ENCODE measurements at places on chromosomes 6 and 20. TPM values are rescaled to one million over a fixed set of nuclear protein-coding genes. Genes with fewer than 3 reads are reported as not detected.

Gene SIRPB1
- total RNA-seq, result 0.43 TPM

Gene MROH8
- 1.3 TPM for total RNA-seq

Gene ARMC12
- 0.62 TPM for total RNA-seq

Gene ERGIC3
- 243 TPM for total RNA-seq

Gene ANGPT4
- total RNA-seq, result 0.02 TPM

Gene NFATC2
- total RNA-seq, result 8.4 TPM

Gene TMEM217
- 0.82 TPM for total RNA-seq

Gene CALHM4
- total RNA-seq, result not detected

Gene ADGRF5
- not detected for total RNA-seq

Gene TBXT
- not detected for total RNA-seq

Gene SLC35D3
- 0.05 TPM for total RNA-seq

Gene NFYA
- 13.7 TPM for total RNA-seq

Gene CNKSR3
- total RNA-seq, result 10.7 TPM

Gene TDRD6
- total RNA-seq, result not detected

Gene ELOVL4
- 1.5 TPM for total RNA-seq

Gene EYS
- total RNA-seq, result 0.02 TPM

Gene PDE10A
- 27.3 TPM for total RNA-seq

Gene METTL24
- not detected for total RNA-seq

Gene SIRPD
- total RNA-seq, result not detected

Gene SLC29A1
- total RNA-seq, result 49.9 TPM

Gene FAXC
- total RNA-seq, result 7.3 TPM

Gene PRR3
- 17.2 TPM for total RNA-seq

Gene COL11A2
- 0.93 TPM for total RNA-seq

Gene GPX5
- total RNA-seq, result not detected

Gene RNF144B
- total RNA-seq, result 0.68 TPM

Gene GDAP1L1
- not detected for total RNA-seq

Gene PRL
- not detected for total RNA-seq

Gene RSPH4A
- 0.20 TPM for total RNA-seq

Gene LRRN4
- total RNA-seq, result not detected

Gene SLC16A10
- 0.70 TPM for total RNA-seq

Gene RAB44
- total RNA-seq, result 0.05 TPM

Gene CYP39A1
- not detected for total RNA-seq

Gene ARMH2
- total RNA-seq, result not detected

Gene PRND
- not detected for total RNA-seq

Gene ADGRF4
- 14.2 TPM for total RNA-seq

All from A549 treated with Hydrocortisone at 1 μM for 4 hours (cell line).